CD4-positive, alpha-beta T cell treated with Interleukin-4 for 1 hour (primary cell): ENCODE measurements at places on chromosomes 11 and 22.

DNA sequence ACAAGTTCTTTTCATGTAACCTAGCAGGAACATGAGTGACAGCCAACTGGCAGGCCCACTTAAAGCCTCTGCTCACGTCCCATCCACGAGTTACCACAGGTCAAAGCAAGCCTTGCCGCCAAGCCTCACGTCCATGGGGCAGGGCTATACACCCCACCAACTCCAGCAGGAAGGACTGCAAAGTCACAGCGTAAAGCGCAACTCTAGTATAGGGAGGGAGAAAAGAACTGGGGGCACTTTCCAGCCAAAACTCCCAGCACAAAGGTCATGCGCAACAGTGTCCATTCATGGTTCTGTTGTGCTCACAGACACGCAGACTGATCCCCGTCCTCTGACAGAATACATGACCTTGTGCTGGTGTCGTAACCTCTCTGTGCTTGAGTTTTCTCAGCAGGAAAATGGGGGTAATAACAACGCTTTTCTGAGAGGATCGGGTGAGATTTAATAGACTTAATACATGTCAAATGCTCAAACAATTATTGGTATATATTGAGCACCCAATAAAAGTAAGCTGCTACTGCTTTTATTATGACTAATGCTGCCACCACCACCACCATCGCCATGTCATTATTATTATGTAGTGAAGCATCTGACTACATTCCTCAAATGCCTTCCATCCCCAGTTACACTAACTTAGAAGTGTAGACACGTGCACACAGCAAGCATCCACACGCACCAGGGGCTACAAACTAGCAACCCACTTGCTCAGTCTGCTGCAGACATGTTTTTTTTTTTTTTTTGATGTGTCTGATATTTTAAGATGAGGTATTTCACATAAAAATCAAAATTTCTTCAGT is 104.4 kb upstream of the PARVA start:
- DNase-seq, result no peak

DNA sequence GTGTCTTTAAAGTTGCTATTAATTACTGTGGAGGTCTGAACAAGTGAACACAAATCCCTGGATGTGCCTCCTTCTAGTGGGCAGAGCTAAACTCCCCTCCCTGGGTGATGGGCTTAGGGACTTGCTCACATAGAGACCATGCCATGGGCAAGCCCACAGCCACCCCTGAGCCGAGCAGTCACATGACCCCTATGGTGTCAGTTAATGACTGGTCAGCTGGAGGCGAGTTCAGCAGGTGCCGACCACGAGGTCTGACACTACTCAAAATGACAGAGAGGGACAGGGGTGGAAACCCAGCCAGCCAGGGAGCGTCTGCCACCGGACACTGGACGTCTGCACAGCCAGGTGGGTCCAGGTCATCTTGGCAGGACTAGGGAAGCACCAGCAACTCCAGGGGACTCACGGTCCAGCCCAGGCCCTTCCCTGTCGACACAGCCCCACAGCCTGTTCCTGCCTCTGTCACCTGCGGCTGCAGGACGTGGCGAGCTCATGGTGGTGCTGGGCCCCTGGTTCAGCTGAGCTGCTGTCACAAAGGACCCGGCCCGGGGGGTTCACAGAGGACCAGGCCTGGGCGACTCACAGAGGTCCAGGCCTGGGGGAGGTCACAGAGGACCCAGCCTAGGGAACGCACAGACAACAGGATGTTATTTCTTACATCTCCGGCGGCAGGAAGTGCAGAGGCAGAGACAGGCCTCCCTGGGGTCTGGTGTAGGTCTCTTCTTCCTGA is 135.0 kb downstream of the BRD1 start:
- no peak for DNase-seq

GRCh38 chr11:114073828-114074381 is 14.4 kb downstream of the ZBTB16 start:
- peak; percentile 63 for DNase-seq

DNA sequence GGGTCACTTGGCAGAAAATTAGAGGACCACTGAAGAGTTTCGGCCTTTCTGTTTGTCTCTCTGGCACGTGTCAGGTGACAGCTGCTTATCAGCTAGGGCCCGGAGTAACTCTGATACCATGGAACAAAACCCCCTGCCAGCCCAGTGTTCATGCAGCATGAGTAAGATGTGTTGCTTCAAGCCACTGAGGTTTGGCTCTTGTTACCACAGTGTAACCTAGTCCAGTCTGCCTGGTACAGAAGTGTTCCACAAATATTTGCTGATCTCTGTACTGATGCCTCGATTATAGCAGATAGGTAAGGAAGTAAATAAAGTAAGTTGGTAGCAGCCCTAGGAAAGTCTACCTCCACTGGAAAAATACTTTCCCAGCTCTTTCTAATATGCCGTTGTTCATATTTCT is 20.5 kb upstream of the ETS1 start:
- no peak for DNase-seq

GRCh38 chr11:14499178-14499559 is 442 bp downstream of the COPB1 start:
- DNase-seq, result peak; percentile 30

- peak; percentile 29 for DNase-seq
Observed at GRCh38 chr11:1310318-1310687, 871 bp upstream of the TOLLIP start.

- no peak for DNase-seq
Observed at GRCh38 chr22:47994601-47995263, 1232.3 kb downstream of the TBC1D22A start.

- DNase-seq, result no peak
Observed at GRCh38 chr11:9118277-9118676, 26.9 kb upstream of the SCUBE2 start.

DNA sequence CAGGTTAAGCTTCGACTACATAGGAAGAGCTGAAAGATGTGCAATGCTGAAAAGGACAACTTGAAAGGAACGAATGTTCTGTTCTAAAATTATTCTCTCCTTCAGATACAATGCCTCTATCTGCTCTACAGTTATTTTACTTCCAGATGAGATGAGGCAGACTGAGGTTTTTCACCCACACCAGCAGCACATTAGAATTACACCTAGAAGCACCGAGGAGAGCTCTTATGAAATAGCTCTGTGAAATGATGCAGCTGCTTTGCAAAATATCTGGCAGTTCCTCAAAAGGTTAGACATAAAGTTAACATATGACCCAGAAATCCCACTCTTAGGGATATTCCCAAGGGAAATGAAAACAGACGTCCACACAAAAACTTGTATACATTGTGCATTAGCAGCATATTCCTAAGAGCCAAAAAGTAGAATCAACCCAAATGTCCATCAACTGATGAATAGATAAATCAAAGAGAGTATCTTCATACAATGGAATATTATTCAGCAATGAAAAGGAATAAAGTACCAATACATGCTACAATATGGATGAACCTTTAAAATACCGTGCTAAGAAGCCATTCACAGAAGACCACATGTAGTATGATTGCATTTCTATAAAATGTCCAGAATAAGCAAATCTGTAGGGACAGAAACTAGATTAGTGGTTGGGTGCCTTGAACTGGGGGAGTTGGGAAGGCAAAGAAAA is 34.5 kb downstream of the WT1 start:
- DNase-seq, result no peak

- DNase-seq, result no peak
Observed at GRCh38 chr22:19177164-19178064, 1.1 kb downstream of the SLC25A1 start.

- no peak for DNase-seq
Observed at GRCh38 chr11:126793596-126793995, 207.0 kb downstream of the KIRREL3 start.

- no peak for DNase-seq
Observed at GRCh38 chr22:37343348-37343747, 61.0 kb downstream of the CYTH4 start.

- no peak for DNase-seq
Observed at GRCh38 chr11:94933223-94934130, 39.9 kb downstream of the CWC15 start.

- no peak for DNase-seq
Observed at GRCh38 chr11:79244241-79244772, 196.5 kb downstream of the TENM4 start.

DNA sequence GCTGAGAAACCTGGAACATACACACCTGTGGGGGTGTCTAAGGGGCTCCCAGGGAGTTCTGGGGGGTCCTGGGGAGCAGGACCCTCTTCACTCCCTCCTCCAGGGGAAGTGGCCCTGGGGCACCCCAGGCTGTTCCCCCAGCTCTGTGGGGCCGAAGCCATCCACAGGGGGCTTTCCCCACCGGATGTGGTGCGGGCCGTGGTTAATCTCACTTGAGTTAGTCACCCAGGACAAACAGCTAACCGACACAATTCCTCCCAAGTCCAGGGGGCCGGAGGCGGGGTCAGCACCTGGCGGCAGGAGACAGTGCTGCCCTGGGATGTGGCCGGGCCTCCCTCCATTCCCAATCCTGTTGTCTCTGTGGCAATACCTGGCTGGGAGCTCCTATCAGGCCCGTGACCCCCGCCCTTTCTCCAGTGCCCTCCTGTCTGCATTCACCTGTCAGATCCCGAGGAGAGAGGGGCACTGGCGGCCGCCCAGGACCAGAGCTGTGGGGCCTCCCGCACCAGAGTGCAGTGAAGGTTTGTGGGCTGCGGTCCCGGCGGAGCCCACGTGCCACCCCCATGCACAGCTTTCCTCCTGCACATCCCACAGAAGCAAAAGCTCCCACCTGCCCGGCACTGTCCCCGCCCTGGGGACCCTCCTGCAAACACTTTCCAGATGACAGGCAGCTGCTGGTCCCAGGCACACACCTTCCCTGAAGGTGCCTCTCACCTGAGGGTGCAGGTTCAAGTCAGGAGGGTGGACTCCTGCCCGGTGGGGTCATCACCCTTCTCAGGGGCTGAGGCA is 5.2 kb upstream of the MUC5AC start:
- no peak for DNase-seq

DNA sequence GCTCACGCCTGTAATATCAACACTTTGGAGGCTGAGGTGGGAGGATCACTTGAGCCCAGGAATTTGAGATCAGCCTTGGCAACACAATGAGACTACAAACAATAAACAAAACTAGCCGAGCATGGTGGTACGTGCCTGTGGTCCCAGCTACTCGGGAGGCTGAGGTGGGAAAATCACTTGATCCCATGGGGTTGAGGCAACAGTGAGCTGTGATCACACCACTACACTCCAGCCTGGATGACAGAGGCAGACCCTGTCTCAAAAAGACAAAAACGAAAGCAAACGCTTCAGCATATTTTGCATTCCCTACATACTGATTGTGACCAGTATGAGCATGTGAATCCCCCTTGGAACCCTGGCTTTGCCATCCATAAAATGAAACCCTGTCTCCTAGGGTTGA is 33.9 kb upstream of the MN1 start:
- no peak for DNase-seq

GRCh38 chr11:107592231-107592590 is 1.3 kb downstream of the ELMOD1 start:
- DNase-seq, result no peak

DNA sequence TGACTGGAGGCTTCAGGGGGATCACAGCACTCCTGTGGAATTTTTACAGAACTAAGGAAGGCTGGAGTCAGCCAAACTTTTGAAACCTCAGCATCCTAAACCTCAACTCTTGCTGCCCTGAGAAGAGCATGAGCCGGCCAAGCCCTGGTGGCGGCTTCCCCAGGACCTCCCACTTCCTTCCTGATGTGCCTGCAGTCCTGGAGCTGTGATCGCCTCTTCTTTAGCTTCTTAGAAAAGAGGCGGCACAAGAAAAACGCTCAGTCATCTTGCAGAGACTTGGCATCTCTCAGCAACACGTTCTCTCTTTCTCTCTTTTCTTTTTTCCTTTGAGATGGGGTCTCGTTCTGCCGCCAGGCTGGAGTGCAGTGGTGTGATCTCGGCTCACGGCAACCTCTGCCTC is 40.4 kb upstream of the AMPD3 start:
- DNase-seq, result peak; percentile 39

- DNase-seq, result no peak
Observed at GRCh38 chr11:16526947-16527346, 170.6 kb upstream of the SOX6 start.

GRCh38 chr11:8732748-8733241 is 50.2 kb downstream of the RPL27A start:
- no peak for DNase-seq

GRCh38 chr11:65133724-65134123 is 595 bp downstream of the SYVN1 start:
- DNase-seq, result no peak

GRCh38 chr11:3120071-3120792 is 44.9 kb downstream of the OSBPL5 start:
- no peak for DNase-seq

DNA sequence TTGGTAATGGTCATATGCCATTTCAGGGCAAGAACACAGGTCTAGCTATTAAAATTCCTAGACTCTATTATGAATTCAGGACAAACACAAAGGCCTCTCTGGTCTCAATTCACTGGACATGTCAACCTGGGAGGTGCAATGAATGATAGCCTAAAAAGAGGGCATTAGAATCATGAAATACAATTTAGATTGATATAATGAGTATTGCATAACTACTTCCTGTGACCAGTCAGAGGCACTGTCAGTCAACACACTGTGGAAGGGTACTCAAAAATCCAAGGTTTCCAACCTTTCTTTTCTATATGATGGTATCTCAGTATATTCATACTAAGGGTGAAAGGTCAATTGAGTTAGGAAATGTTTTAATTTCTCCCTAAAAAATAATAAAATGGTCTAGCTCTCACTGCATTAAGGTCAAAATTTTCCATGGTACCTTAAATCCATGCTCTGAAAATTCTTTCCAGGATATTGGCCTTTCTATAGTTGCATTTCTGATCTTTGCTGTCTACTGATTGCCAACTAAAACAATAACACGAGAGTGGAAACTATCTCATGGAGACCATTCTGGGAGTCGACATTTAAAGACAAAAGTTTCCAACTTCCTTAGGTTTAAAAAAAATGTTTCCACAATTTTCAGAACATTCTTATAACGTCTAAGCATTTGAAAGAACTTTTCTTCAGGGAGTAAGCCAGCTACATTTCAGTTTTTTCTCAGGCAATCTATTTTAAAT is 81.7 kb upstream of the APOA1 start:
- no peak for DNase-seq

DNA sequence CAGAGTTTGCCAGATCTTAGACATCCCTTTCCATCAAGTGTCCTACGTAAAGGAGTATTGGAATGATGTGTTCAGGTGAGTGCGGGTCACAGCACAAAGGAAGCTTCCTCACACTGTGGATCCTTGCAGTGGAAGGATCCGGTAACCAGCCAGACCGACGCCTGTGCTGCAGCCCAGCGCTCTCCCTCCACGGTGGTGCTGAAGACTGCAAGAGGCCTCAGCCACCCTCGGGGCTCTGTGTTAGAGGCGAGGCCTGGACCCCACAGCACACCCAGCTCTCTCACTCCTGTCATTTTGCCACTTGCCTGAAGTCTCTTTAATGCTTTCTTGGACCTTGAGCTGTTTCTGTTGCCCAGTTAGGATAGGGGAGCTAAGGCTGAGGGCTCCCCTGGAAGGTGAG is 2.4 kb downstream of the TRMU start:
- DNase-seq, result no peak
